ENCODE measurements at places on chromosomes 16 and 17. TPM values are rescaled to one million over a fixed set of nuclear protein-coding genes. Genes with fewer than 3 reads are reported as not detected.
A peak's percentile ranks its signal among the peaks of the same experiment; 100 is the strongest.

DNA sequence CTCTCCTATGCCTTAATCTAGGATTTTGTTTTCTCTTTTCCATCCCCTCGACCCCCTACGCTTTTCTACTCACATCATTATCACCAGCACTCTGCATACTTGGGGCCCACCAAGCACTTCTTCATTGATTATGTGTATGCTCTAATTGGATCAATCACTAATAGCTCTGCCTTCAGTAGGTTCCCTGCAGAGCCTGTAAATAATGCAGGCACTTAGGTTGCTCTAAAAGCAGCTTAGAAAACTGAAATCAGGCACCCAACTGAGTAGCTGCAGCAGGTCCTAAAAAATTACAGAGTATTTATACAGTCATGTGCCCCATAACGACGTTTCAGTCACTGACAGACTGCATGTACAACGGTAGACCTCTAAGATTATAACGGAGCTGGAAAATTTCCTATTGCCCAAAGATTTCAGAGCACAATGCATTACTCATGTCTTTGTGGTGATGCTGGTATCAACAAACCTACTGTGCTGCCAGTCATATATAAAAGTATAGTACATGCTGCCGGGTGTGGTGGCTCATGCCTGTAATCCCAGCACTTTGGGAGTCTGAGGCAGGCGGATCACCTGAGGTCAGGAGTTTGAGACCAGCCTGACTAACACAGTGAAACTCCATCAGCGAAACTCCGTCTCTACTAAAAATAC, 280.4 kb downstream of the HS3ST3B1 start:
- DNase-seq = no peak

DNA sequence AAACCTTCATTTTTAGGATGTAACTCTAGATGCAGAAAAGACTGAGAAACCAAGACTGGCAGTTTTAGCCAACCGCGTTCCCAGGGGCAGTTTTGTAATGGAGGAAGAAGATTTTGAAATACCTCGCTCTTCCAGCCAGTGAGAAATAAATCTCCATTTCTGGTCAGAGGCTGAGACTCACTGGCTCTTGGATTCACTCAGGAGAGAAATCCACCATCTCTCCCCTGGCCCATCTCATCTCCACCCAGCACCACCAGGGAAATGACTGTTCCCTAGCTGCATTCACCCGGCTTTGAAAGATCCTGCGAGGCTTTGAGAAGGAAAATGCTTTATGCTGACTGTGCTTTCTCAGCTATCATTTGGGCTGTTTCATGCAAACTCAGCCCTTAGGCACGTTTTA, 185.2 kb downstream of the SOX9 start:
- peak; percentile 12 for DNase-seq

DNA sequence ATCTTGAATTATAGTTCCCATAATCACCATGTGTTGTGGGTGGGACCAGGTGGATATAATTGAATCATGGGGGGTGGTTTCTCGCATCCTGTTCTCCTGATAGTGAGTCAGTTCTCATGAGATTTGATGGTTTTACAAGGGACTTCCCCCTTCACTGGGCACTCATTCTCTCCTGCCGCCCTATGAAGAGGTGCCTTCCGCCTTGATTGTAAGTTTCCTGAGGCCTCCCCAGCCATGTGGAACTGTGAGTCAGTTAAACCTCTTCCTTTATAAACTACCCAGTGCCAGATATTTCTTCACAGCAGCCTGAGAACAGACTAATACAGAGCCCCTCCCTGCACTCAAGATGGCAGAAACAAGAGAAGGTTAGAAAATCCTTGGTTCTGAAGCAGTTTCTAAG, 26.4 kb downstream of the LDAF1 start:
- DNase-seq = no peak

IST1 gene
- total RNA-seq = 128 TPM

SMURF2 gene
- total RNA-seq = 97.1 TPM

GRCh38 chr16:62648256-62648655, 612.0 kb upstream of the CDH8 start:
- DNase-seq = no peak

NPIPB13 gene
- 0.91 TPM for total RNA-seq
